ENCODE measurements at places on chromosomes 1 and 21.

DNA sequence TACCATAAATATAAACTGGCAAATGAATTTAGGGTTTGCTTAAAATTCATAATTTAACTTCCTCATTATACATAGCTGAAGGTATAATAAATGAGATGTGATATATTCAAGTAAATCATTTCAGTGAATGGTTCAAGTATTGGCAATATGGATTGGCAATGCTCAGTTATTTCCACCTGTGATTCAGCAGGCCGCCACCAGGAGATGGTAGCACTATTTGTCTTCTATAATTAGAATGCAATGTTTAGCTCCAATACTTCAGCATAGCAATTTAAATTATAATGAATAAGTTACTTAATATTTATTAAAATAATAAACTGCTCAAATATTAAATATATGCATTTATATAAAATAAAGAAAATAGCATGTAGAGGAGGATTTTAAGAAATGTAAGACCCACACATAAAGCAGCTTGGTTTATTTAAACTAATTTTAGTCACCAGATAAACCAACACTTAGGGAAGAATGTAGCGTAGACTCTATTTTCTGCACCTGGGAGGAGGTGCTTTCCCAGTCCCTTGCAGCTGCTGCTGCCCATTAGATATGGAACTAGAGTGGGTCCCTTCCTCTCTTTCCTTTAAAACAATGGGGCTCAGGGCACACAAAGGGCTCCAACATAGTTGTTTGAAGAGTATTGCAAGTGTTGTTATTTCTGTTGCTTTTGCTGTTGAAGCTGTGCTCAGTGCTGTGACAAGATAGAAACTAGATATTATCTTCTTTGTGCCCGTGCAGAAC is 62.1 kb downstream of the PLPPR4 start:
- no peak for DNase-seq
- no peaks in the 10 kb centered on the region for H3K36me3 ChIP-seq
- no peaks in the 10 kb centered on the region for H3K27me3 ChIP-seq
- no peak overlapping the region for H3K4me3 ChIP-seq

DNA sequence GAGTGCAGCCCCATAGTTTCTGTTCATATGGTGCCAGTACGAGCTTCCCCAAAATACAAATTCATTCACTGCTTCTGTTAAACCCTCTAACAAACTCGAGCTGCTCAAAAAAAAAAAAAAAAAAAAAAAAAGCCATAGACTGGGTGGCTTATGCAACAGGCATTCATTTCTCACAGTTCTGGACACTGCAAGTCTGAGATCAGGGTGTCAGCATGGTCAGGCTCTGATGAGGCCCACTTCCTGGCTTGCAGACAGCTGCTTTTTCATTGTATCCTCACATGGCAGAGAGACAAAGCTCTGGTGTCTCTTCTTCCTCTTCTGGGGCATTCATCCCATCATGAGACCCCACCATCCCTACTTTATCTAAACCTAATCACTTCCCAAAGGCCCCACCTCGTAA is 121.6 kb downstream of the PTBP2 start:
- no peaks in the 10 kb centered on the region for H3K4me1 ChIP-seq
- H3K36me3 ChIP-seq, result no peaks in the 10 kb centered on the region
- H3K4me3 ChIP-seq, result no peak overlapping the region
- no peaks in the 10 kb centered on the region for H3K27me3 ChIP-seq

DNA sequence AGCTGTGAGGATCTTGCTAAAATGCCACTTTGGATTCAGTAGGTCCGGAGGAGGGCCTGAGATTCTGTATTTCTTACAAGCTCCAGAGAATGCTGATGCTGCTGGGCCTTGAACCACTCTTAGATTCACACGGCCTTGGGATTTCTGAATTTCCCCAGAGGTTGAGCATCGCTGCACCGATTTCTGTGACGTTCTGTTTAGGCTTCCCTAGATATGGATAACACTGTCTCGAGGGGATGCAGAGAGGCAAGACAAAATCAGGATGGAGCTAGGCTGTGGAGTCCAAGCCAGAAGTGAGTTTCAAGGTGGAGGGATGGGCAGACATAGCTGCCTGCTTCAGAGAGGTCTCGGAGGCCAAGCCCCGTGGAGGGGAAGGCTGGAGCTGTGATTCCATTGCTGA is 415.9 kb upstream of the PROX1 start:
- no peak overlapping the region for H3K27ac ChIP-seq
- H3K4me3 ChIP-seq, result no peak overlapping the region
- no peak for DNase-seq
- H3K27me3 ChIP-seq, result no peaks in the 10 kb centered on the region

DNA sequence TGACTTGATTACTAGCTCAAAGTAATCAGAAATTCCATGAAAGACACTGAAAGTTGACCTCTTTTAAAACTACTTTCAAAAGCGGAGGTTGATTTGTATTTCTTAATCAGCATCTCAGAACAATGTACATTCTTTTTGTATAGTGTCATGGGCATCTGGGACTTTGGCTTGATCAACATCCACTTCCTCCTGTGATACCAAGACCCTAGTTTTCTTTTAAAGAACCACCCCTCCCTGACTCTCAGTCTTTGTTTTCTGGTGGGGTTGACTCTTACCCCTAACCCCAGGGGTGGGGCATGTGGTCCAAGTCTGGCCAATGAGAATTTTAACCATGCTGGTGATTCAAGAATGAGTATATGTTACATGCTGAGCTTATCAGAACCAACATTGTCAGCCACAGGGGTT is 21.7 kb upstream of the IRF2BP2 start:
- H3K27me3 ChIP-seq, result no peaks in the 10 kb centered on the region
- H3K36me3 ChIP-seq, result no peaks in the 10 kb centered on the region
- no peak for DNase-seq
- H3K4me1 ChIP-seq, result peaks cover 6% of the 10 kb centered on the region

- H3K4me1 ChIP-seq, result no peaks in the 10 kb centered on the region
- H3K27ac ChIP-seq, result no peak overlapping the region
- no peaks in the 10 kb centered on the region for H3K27me3 ChIP-seq
- H3K36me3 ChIP-seq, result peaks cover 90% of the 10 kb centered on the region
- H3K4me3 ChIP-seq, result no peak overlapping the region
Observed at GRCh38 chr1:23066075-23066474, 46.8 kb downstream of the KDM1A start.

DNA sequence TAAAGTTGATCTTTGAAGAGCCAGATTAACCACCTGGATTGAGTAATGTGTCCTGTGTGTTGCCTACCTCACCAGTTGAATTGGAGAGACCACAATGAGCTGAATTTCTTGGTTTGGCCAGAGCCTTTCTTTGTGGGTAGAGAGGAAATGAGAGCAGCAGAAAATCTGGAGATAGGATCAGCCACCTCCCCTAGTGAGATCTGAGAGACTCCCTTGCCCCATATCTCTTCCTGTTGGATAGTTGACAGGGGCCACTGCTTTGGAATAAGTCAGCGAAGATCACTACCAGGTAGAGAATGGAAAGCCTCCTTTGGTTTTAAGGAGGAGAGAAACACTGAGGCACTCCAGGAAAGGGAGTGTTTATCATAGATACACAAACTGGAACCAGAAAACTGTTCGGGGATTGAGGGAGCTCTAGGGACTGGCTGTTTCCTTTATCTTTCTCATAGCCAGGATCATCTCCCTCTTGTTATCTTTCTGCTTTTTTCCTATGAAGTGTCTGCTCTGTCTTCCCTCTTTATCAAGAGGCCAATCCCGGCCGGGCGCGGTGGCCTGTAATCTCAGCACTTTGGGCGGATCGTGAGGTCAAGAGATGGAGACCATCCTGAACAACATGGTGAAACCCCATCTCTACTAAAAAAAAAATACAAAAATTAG is 21.3 kb upstream of the ZNF326 start:
- no peak overlapping the region for H3K4me3 ChIP-seq
- no peaks in the 10 kb centered on the region for H3K27me3 ChIP-seq
- no peak for DNase-seq
- no peaks in the 10 kb centered on the region for H3K36me3 ChIP-seq
- H3K4me1 ChIP-seq, result no peaks in the 10 kb centered on the region

- no peak overlapping the region for H3K4me3 ChIP-seq
- no peak for DNase-seq
- H3K27ac ChIP-seq, result no peak overlapping the region
- no peaks in the 10 kb centered on the region for H3K4me1 ChIP-seq
- H3K27me3 ChIP-seq, result no peaks in the 10 kb centered on the region
- H3K36me3 ChIP-seq, result no peaks in the 10 kb centered on the region
Observed at GRCh38 chr1:17914131-17914530, 159.0 kb downstream of the ACTL8 start.

- no peak for DNase-seq
- no peaks in the 10 kb centered on the region for H3K4me1 ChIP-seq
- no peak overlapping the region for H3K4me3 ChIP-seq
Observed at GRCh38 chr1:170692866-170693575, 29.1 kb downstream of the PRRX1 start.

DNA sequence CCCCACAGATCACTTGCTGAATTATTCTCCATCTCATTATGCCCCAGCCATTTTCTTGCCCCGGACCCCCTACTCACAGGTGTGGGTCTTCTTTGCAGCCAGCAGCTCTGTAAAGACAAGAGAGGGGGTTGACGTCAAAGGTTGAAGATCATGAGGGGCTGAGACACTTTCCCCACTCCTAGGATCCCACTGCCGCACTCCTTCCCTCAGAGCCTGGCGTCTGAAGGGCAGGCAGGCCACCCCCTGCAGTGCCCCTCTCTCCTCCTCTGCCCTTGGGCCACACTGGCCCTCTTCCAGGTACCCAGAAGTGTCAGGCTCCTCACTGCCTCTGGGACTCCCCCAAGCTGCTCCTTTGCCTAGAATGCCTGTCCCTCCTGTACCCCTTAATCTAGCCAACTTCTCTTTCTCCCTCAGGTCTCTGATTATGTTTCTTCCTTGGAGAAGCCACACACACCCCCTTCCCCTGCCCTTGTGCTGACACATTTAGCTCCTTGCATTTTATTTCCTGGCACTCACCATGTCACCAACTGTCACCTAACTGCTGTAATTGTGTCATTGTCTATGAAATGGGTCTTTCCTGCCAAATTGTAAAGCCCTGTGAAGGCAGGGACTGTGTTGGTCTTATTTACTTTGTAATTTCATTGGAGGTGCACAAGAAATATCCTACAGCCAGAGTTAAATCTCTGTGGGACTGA is 2.1 kb downstream of the RORC start:
- H3K4me1 ChIP-seq, result peaks cover 37% of the 10 kb centered on the region
- H3K36me3 ChIP-seq, result no peaks in the 10 kb centered on the region
- DNase-seq, result no peak
- no peaks in the 10 kb centered on the region for H3K27me3 ChIP-seq

Data from upper lobe of left lung (tissue), 6 donors.